Left lobe of liver (tissue), 2 donors: ENCODE measurements at places on chromosomes 16 and 17. TPM values are rescaled to one million over a fixed set of nuclear protein-coding genes. Genes with fewer than 3 reads are reported as not detected.

The IGSF6 gene
- total RNA-seq = 2.8 TPM

The STX1B gene
- 4.2 TPM for total RNA-seq

The CPNE7 gene
- total RNA-seq = 0.88 TPM

The TP53TG3D gene
- not detected for total RNA-seq

The TMEM100 gene
- total RNA-seq = 7.0 TPM

The NPIPA2 gene
- 0.45 TPM for total RNA-seq

The CD79B gene
- 0.81 TPM for total RNA-seq

The OR2C1 gene
- not detected for total RNA-seq

The HOXB5 gene
- 0.55 TPM for total RNA-seq

The TNFRSF17 gene
- 0.55 TPM for total RNA-seq

The NOTUM gene
- total RNA-seq = 4.2 TPM

The KRT222 gene
- 2.4 TPM for total RNA-seq

The DOC2A gene
- total RNA-seq = 0.15 TPM

The SHISA6 gene
- total RNA-seq = not detected

The KRT31 gene
- total RNA-seq = not detected

DNA sequence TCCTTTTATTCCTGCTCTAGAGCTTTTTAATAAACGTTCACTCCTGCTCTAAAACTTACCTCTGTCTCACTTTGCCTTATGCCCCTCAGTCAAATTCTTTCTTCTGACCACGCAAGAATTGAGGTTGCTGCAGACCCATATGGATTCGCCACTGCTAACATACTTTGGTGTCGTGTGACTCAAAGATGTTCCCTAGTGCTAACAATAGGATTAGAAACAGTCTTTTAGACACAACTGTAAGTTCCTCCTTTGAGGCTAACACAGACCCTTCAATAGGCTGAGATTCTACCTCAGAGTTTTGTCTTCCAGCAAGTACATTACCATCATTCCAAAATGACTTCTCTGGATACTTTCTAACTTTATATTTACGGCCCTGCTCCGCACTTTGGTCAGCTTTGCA is 149.5 kb upstream of the COX10 start:
- no peak for DNase-seq

DNA sequence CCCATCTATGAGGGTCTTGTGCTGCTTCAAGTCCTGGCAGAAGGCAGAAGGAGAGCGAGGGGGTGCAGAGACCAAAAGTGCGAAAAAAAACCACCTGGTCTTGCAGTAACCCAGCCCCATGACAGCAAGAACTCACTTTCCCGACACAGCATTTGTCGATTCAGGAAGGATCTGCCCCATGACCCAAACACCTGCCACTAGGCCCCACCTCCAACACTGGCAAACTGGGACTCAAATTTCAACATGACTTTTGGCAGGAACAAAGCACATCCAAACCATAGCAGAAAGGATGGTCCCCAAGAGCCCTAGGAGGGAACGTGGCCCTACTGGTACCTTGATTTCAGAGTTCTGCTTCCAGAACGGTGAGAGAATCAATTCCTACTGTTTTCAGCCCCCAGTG is 34.7 kb upstream of the KLHDC4 start:
- DNase-seq = peak; percentile 66

GRCh38 chr16:507996-508395 is 19.5 kb upstream of the CAPN15 start:
- DNase-seq = no peak

GRCh38 chr17:66200685-66201092 is 8.8 kb upstream of the CEP112 start:
- DNase-seq = peak; percentile 63

DNA sequence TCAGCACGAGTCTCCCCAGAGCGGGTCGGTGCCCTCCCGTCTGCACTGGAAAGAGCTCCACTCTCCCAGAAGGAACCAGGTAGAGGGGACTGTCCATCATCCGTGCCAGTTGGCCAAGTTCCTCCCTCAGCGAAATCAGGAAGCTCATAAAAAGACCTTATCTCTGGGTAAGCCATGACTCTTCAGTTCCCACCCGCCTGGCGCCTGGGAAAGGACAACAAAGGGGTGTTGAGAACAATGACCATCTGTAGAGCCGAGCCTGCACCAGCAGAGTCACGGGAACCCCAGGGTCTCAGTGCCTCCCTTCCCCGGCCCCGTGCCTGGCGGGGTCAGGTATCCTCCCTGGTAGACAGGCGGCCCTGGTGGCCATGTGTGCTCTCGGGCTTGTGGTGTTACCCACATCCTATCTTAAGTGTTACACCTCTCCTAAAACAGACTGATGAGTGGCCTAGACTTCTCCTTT is 190.7 kb downstream of the AXIN2 start:
- no peak for DNase-seq

DNA sequence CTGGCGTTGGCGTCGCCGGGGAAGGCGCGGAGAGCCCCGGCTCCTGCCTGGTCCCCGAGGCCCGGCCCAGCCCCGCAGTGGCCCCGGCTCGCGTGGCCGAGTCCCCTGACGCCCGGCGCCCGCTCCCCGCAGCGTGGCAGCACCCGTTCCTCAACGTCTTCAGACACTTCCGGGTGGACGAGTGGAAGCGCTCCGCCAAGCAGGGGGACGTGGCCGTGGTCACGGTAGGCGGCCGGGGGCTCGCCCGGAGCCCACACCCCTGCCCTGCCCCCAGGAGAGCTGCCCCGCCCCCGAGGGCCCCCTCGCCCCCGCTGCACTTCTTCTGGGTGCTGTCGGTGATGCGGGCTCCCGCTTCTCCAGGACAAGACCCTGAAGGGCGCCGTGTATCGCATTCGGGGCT is 466 bp downstream of the WDR90 start:
- DNase-seq = no peak

GRCh38 chr16:58459344-58460218 is 40.4 kb upstream of the NDRG4 start:
- DNase-seq = no peak

GRCh38 chr16:81706327-81707295 is 72.5 kb upstream of the PLCG2 start:
- no peak for DNase-seq

- peak; percentile 57 for DNase-seq
Observed at GRCh38 chr17:9361188-9361955, 214.2 kb downstream of the STX8 start.

- no peak for DNase-seq
Observed at GRCh38 chr16:13959626-13960025, 39.7 kb downstream of the ERCC4 start.

GRCh38 chr17:78044280-78044835 is 84.2 kb downstream of the TMC6 start:
- no peak for DNase-seq

- DNase-seq = no peak
Observed at GRCh38 chr17:70034158-70034557, 40.9 kb upstream of the KCNJ16 start.

- no peak for DNase-seq
Observed at GRCh38 chr17:59652119-59652518, 32.4 kb downstream of the CLTC start.

- peak; percentile 86 for DNase-seq
Observed at GRCh38 chr16:88473666-88474534, 20.8 kb downstream of the ZFPM1 start.

DNA sequence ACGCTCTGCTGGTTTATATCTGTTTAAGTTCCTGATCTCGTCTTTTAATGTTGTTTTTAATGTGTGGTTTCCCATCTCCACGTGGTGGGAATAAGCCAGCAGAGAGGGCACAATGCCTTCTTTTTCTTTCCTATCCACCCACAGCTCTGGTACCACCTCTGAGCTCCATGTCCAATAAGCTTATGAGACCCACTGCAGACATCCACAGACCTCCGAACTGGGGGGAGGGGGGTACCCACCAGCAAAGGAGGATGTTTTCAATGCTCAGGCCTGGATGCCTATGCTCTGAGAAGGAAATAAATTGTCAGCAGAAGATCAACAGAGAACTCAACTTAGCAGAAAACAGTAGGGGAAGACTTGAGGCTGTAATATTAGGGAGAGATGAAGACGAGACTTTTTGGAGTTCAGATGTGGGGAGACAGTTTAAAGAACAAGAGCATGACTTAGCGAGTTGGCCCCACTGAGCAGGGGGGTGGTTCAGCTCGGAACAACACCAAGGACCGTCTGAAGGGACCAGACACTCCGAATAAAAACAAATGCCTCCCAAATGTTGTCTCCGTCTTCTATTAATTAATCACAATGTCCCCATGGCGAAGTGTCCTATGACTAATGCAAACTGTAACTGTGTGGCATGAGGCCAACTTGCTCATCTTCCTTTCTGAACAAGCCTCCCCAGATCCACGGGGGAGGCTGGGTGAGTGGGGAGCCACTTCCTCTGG is 62.7 kb downstream of the GAS7 start:
- no peak for DNase-seq

DNA sequence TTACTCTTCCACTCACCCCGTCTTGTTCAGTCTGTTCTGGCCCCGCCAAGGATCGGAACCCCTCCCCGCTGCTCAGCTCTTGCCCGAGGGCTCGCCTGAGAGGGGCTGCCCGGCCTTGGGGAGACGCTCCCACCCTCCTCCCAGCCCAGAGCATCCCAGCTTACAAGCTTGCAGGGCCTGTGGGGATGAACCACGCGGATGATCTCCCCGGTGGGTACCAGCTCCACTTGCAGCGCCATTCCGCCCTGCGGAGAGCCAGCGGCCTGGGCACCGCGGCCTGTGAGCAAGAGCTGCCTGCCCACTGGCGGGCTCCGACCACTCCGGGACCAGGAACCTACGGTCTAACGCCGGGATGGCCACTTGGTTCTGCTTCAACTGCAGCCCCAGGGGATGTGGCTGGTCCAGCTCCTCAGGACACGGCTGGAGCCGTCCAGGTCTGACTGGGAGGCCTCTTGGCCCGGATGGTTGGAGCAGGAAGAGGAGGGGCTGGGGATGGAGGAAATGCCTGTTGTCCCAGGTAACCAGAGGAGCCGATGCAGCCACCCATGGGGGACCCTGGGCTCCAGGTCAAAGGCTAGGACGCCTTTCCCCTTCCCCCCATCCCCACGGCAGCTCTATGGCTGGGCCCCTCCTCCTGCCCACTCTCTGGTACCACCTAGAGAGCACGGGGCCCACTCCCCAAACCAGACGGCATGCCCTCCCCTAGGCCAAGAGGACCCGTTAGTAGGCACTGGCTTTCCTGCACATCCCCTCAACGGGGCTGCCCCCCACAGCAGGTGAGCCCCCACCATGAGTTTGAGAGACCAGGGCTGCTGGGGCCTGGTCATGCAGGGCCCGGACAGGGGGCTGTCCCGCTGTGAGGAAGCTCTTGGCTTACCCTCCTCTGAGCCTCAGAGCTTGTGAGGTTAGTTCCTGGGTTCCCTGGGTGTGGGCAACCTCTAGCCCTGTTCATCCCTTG is at the start of gene MYO1C:
TSS of gene MYO1C (minus strand) at position 438 of the 958 bp plus-strand sequence. CDS start at position 239, 199 bp downstream.
- DNase-seq = no peak

DNA sequence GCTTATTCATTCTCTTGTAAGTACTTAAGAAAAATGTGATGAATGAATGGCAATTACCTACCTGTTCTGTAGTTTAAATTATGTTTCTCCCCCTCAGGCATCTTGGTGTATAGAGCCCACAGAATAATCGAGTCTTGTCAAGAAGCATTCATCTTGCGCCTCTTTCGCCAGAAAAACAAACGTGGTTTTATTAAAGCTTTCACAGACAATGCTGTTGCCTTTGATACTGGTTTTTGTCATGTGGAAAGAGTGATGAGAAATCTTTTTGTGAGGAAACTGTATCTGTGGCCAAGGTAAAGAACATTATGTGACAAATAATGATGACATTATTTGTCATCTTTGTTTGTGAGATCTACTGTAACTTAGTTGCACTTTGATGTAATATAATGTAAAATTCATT is 6.5 kb downstream of the ERCC4 start:
- no peak for DNase-seq
